ENCODE measurements at places on chromosomes 6 and 20.

DNA sequence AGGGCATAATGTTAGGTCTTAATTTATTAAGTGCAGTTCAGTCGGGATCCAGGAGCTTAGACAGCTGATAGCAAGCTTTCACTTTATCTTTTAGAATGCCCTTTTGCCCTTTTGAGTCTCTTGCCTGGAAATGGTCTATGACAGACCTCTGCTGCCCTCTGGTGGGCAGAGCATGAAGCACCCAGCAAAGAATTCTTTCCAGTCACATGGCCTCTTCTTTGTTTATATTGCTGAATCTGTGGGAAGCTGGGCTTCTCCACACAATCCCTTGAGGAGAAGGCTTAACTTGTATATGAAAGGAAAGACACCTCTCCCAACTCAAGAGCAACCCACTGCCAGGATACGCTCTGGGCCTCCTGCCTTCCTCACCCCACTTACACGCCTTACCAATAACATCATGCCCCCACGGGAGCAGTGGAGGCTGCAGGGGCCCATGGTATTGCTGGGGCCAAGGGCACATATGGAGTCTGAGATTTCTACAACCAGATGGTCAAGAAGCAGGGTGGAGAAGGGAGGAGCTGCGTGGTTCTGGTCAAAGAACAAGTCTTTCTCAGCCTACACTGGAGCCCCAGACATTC, 20.4 kb downstream of the WFDC3 start:
- peak; percentile 77 for DNase-seq

DNA sequence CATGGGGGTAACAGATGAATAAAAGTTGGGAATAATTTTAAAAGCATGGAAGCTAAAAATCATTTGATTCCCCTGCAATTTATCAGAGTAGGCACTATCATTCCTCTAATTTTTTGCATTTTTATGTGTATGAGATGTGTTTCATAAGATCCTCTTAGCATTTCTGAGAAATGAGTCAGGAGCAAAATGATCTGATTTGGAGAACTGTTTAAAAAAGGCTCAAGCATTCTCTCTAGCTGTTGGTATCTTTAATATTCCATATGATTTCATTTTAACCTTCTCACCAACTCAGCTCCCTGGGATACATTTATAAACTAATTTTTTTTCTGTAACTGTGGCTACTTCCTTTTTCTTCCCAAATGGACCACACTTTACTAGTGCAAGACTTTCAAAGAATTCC, 60.9 kb downstream of the MCHR2 start:
- no peak for DNase-seq

- DNase-seq: no peak
These were observed 169.8 kb downstream of the PTPRK start for GRCh38 chr6:128350416-128351254.

DNA sequence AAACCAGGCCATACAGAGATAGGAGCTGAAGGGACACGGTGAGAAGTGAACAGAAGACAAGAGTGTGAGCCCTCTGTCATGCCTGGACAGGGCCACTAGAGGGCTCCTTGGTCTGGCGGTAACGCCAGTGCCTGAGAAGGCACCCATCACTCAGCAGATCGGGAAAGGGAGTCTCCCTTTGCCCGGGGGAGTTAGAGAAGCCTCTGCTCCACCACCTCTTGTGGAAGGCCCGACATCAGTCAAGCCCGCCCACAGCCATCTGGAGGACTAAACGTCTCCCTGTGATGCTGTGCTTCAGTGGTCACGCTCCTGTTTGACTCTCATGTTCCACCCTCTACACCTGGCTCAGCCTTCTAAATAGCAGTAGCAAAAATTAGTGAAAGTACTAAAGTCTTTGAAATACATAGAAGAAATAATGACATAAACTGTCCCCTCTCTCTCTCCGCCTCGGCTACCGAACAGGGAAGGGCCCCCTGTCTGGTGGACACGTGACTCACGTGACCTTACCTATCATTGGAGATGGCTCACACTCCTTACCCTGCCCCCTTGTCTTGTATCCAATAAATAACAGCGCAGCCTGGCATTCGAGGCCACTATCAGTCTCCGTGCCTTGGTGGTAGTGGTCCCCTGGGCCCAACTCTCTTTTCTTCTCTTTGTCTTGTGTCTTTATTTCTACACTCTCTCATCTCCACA, 66.7 kb downstream of the RPP21 start:
- DNase-seq: peak; percentile 44

- no peak for DNase-seq
These were observed 204.8 kb downstream of the TPBG start for GRCh38 chr6:82568290-82568993.

GRCh38 chr6:9606435-9607134, 808.3 kb downstream of the TFAP2A start:
- DNase-seq: no peak

DNA sequence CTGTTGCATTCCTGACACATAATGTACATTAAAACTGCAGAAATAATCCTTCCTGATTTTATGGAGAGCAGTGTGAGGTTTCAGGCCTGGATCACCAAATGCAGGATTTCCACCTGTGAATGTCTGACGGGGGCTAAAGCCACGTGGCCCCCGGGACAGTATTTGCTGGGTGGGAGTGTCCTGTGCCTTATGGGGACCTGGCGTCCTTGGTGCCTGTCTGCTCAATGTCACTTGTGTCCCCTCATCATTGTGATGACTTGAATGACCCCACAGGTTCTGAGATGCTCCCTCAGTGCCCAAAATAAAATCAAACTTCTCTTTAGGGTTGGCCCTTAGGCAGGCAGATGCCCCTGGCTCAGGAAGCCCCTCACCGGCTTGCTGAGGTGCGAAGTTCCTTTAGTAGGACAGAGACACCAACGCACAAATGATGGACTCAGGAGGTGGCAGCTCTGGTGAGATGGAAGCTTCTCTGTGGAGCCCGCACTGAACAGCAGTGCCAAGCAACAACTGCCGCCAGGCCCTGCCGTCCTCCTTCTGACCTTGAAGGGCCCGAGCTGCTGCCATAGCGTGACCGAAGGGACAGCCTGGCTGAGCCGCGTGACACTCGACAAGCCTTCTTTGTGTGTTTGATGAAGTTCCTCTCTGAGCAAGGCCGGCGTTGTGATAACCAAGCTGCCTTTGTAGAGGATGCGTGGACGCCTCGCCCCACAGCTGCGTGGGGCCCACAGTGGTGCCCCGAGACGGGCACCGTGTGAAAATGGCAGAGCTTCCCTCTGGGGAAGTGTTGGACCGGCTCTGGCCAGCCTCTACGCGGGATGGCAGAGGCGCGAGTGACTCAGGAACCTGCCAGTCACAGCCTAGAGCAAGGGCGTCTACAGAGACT, 30.9 kb downstream of the FRMD1 start:
- no peak for DNase-seq

GRCh38 chr6:127522714-127523113, 3.6 kb upstream of the MTCL3 start:
- no peak for DNase-seq

DNA sequence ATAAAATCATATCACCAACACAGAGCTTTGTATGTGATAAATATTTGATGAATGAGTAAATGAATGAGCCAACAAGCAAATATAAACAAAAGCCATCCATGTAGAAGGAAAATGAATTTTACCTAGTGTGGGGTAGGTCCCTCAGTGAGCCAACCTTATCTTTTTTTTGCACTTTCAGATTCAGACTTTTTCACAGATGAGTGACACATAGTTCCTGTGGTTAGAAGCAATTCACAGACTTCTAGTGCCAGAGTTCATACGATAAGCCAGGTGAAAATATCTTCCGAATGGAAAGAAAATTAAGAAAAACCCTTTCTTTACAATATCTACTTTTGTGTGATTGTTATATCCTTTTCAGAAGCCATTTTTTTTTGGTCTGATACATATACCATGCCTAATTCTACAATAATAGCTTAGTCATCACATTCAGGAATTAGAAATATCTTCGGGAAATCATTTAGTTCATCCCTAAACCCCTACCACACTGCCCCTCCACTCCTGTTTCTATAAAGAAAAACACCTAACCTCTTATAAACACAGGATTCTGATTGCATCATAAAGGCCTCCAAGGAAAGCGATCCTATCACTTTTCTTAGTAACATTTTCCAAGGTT, 82.7 kb upstream of the CNR1 start:
- DNase-seq: no peak

DNA sequence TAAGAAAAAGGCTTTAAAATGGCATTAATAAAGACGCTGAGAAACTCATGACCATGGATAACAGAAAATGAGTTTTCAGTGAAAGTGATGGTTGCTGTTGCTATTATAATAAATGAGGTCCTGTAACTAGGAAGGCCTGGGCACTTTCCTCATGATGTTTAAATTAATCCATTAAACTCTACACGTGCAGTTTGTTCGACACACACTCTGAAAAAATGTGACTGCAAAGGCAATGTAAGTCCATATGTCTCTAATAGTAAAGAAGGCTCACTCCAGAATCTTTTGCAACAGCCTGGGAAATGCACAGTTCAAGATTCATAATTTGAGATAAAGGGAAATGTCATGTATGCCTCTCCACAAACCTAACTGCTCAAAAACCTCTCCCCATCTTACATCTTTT, 153.4 kb downstream of the COL12A1 start:
- DNase-seq: no peak

GRCh38 chr6:159505140-159505922, 187.7 kb downstream of the SOD2 start:
- DNase-seq: no peak

- DNase-seq: no peak
These were observed 38.9 kb upstream of the NKAIN2 start for GRCh38 chr6:123764722-123765121.

GRCh38 chr6:7190791-7191190, 83.0 kb downstream of the RREB1 start:
- no peak for DNase-seq

DNA sequence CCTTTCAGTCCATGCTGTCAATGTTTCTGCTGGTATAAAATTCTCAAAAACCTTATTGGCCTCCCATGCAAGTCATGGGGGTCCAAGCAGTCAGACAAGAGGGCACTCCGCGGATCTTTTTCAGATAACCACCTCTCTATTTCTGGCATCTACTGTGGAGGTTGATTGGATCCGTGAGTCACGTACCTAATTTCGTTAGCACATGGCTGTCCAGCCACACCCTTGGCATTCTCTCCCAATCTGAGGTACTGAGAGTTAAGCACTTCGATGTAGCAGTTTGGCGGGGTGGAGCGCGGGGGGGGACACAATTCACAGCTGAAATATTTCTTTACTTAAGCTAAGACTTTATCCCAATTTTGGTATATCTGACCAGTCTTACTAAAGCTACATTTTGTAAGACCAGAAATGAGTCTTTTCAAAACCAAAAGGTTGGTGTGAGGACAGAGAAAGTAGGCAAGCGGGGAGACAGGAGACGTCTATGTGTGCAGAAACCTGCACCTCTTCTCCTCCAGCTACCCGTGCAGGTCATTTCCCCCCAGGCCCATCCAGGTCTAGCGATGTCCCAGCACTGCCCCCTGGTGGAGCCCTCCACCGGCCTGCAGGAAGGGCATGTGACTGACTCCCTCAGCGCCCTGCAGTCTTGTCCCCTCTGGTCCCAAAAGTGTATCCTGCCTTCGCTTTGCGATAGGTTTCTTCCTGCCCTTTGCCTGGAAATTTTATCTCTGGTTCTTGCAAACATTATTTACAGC, 113.1 kb downstream of the ADAT2 start:
- DNase-seq: peak; percentile 14

DNA sequence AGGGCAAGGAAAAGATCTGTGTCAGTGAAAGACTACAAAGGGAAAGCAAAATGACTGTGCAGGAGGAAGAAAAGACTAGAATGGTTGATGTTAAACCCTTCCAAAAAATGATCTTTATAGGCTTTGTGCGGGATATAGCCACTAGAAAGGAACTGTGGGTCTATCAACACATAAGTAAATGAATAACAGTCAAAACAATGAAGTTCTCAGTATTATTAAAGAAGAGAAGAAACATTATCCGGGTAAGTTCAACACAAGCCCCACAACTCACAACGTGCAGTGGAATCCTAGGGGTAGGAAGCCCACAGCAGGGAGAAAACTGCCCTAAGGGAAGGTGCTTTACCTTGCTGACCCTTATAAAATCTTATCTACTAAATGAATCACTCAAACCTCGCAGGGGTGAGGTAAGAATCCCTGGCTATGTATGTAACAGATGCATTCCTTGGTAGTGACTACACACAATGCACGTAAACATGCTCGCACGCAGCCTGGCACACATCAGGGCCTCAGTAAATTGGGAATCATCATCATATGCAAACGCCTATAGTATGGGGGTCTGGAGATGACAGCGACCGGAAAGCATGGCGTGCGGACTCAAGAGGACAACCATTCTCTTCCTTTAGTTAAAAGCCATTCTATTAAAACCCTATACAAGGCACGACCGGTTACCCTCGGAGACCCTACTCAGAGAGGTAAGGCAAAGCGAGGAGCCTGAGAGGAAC, 11.3 kb downstream of the TFAP2A start:
- no peak for DNase-seq

- DNase-seq: no peak
These were observed 158.9 kb upstream of the OLIG3 start for GRCh38 chr6:137652961-137653705.

- DNase-seq: no peak
These were observed 9.9 kb upstream of the ARHGAP40 start for GRCh38 chr20:38591474-38592410.

DNA sequence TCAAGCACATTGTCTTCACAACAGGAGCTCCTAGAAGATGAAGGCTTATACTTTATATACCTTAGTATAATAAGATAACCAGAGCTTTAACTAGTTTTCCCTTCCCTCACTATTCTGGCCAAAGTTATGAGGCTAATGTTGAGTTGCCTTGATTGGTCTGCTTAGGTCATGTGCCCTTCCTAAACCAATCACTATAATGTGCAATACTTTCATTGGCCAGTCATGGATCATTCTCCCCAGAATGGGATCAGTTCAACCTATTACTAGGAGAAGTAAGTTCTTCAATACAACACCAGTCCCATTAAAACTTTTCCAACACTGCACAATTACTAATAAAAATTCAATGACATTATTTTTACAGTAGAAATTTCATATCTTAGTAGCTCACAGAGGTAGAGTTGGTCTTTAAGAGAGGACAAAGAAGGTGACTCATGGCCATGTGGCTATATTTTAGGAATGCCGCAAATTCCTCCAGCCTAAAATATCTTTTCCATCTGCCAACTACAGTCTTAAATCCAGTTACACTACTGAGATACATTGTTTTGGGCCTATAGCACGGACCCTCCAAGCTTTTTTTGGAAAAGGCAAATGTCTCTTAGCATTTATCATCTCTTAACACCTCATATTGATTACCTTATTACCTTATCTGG, 12.5 kb upstream of the POU3F2 start:
- DNase-seq: no peak

- DNase-seq: no peak
These were observed 31.9 kb downstream of the C6orf89 start for GRCh38 chr6:36917541-36918193.

GRCh38 chr20:6829510-6830116, 62.1 kb downstream of the BMP2 start:
- no peak for DNase-seq
